ENCODE measurements at places on chromosomes 13 and 19. TPM values are rescaled to one million over a fixed set of nuclear protein-coding genes. Genes with fewer than 3 reads are reported as not detected.

MIR17HG gene
- 4.2 TPM for total RNA-seq

PLPPR2 gene
- 37.8 TPM for total RNA-seq

MBD3L2 gene
- 0.57 TPM for total RNA-seq

ZSCAN4 gene
- 1.2 TPM for total RNA-seq

DKKL1 gene
- 0.89 TPM for total RNA-seq

ARHGAP45 gene
- total RNA-seq, result 2.7 TPM

GPC6 gene
- total RNA-seq, result 81.8 TPM

Measured in astrocyte (in vitro differentiated cells and primary cell).